ENCODE measurements at places on chromosomes 7 and 10.

DNA sequence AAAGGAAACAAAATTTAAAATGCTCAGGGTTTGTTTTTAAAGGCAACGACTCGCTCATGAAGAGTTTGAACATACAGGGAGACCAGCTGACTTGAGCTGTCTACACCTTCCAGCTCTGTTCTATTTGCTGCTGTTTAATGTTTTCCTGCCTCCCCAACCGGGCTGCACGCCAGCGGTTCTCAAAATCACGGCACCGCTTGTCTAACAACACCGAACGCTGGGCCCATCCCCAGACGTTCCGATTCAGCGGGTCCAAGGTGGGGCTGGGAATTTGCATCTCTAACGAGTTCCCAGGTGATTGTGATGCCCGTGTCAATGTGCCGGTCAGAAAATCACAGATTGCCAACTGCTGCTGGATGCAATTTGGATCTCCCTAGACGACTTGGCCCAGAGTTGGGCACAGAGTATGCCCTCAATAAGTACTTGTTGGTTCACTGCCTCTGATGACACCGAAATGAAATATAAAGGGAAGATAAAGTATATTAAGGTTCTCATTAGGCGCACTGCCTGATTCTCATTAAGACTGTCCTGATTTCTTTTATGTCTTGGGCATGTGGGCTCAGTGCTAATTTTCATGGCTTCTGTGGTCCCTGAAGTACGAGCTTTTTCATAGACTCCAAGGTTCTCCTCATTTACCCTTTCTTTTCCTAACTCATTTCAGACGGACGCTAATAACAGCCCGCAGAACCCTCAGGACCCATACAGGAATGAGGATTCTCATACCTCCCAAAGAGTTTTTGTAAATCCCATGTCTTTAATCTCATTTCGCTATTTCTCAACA is 28.5 kb downstream of the CELF2 start:
- DNase-seq, result no peak

DNA sequence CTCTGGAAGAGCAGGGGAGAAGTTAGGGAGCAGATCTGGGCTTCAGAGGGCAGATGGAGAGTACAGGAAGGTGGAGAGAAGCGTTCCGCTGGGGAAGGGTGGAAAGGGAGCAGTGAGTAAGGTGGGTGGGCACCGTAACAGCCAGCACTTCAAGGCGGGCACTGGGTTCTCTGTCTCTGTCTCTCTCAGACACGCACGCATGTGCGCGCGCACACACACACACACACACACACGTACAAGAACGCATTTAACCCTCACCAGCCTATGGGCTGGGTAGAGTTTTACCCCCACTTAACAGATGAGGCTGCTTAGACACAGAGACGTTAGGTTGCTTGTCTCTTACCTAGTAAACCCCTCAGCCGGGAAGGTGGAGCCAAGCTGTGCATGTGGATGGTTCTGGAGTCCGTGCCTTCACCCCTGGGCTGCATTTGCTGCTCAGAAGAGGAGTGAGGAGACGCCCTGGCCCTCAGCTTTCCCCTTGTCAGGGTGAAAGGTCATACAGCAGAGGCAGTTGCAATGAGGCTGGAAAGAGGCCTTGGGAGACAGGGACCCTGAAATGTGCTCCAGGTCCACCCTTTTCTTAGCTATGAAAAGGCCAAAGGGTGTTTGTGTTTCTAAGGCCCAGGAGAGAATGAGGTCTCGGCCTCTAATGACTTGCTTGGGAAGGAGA is 16.0 kb downstream of the ADCYAP1R1 start:
- no peak for DNase-seq

- DNase-seq, result no peak
Measured at GRCh38 chr7:158506626-158507025, 81.0 kb downstream of the PTPRN2 start.

- DNase-seq, result no peak
Measured at GRCh38 chr7:16357474-16357873, 63.9 kb downstream of the CRPPA start.

DNA sequence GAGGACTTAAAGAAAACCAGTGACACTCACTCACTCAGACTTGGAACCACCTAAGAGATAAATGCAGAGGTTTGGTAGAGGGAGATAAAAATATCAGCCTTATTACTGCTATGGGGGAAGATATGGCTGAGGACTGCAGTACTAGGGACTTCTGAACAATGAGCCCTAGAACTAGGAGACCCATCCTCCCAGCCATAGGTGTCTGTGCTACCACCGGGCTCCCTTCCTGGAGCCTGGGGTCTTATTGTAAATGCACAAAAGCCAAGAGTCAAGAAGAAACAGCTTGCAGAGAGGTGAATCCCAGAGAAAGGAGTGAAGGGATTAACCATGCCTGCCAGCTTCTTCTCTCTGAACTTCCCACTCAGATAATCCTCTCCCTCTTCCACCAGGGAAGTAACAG is 108.3 kb upstream of the AKR1E2 start:
- no peak for DNase-seq

DNA sequence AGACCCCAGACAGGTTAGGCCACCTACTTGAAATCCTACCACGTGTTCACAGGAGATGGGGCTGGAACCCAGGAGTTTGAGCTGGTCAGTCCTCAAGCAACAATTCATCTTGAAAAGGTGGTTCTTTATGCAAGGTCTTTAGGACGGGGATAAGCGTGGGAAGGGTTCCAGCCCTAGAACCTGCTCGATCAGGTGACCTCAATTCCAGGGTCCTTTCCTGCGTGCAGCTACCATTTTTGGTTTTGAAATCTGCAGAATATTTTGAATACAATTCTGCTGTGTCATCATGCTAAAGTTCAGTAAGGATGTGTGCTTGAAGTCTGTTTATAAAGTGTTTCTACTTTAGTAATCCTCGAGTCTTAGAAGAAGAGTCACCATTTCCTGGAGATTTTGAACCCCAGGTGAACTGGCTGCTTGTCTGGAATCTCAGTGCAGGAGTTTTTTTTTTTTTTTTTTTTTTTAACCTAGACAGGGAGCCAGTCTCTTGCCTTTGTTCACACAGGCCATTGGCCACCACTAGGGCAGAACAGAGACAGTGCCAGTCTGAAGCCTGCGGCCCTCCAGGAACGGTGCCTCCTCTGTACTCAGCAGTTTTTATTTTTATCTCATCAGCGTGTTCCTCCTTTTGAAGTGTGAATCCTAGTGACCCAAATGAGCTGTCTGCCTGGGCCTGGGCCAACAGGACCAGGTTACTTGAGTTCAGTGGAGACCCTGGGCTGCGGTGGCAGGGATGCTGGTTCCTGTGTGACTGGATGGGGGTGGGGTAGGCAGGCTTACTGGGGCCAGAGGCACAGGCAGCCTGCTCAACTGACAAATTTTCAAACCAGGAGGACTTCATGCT is 54.6 kb downstream of the EEPD1 start:
- peak; percentile 49 for DNase-seq

GRCh38 chr10:60513281-60513680 is 123.6 kb upstream of the ANK3 start:
- no peak for DNase-seq

GRCh38 chr7:69860941-69861622 is 262.8 kb downstream of the AUTS2 start:
- DNase-seq, result no peak
